ENCODE measurements at places on chromosomes 12 and 14.

- no peak for DNase-seq
Measured at GRCh38 chr12:49824895-49825294, 3.3 kb downstream of the NCKAP5L start.

DNA sequence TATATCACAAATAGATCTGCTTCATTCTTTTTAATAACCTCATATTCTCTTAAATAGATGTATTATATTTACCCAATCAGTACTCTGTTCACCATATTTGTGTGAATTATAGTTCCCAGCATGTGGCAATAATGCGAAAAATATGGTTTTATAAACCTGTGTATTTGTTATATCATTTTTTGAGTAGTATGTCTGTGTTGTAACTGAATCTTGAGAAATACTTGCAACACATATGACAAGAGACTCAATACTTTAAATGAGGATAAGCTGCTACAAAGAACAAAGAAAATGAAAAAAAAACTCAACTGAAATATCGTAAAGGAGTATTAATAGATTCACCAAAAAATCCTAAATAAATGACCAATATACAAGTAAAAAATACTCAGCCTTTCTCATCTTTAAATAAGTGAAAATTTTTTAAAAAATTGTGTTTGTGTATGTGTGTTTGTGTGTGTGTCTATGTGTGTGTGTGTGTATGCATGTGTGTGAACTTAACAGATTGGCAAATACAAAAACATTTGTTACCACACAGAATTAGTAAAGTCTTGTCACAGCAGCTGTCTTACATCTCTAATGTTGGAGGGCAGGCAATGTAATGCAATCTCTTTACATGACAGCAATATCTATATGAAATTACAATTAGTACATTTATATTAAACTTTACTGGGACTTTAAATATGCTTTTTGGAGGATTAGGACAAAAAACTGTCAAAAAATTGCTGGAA, 441.9 kb upstream of the MGAT4C start:
- no peak for DNase-seq

GRCh38 chr14:77804592-77804991, 4.7 kb downstream of the ADCK1 start:
- no peak for DNase-seq

- no peak for DNase-seq
Measured at GRCh38 chr14:105311838-105312237, 2.7 kb upstream of the PACS2 start.

- no peak for DNase-seq
Measured at GRCh38 chr12:113242560-113242959, 21.3 kb downstream of the TPCN1 start.

DNA sequence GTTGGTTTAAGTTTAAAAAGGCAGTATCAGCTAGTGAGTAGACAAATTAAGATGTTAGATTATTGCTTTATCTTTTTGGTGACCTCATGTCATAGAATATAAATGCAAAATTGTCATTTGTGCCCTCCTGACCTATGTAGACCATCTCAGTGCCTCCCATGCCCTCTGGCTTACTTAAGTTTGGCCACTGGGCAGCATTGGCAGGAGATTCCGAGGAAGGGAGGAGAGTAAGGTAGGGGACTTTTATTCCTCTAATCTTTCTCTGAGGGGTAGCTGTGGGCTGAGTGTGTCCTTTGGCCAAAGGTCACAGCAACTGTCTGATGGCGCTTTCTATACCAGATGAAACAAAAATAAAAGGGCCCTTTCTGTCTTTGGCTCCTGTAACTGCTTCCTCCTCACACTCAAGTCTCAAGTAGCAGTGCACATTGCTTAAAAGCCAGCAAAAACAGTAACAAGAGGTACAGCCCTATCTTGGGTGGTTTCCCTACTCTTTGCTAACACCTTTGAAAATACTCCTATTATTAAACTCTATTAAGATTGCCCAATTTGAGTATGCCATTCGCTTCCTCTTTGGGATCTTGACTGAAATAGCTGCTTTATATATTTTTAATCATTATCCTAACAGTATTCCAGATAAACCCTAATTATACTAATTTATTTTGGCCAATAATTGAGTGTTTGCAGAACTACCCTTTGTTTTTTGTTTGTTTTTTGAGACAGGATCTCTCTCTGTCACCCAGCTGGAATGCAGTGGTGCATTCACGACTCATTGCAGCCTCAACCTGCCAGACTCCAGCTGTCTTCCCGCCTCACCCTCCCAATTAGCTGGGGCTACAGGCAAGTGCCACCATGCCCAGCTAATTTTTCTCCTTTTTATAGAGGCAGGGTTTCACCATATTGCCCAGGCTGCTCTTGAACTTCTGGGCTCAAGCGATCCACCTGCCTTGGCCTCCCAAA, 56.5 kb upstream of the KCNH3 start:
- peak; percentile 58 for DNase-seq

DNA sequence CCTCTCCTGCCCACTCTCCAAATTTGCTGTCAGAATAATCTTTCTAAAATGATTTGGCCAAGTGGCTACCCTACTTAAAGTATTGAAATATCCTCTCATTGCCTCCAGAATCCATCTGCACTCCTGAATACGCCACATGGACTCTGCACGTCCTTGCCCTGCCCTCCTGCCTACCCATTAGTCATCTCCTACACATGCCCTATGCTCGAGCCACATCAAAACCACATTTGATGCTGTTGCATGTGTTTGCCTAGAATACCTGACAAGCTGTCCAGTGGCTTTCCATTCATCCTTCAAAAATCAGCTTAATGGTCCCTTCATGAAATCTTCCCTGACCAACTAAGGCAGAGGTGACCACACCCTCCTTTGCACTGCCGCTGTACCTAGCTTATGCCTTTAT, 17.0 kb downstream of the VCPKMT start:
- no peak for DNase-seq

- DNase-seq = no peak
Measured at GRCh38 chr12:112359290-112359689, 22.9 kb downstream of the HECTD4 start.

- no peak for DNase-seq
Measured at GRCh38 chr12:62694632-62695031, 228.0 kb downstream of the MON2 start.

DNA sequence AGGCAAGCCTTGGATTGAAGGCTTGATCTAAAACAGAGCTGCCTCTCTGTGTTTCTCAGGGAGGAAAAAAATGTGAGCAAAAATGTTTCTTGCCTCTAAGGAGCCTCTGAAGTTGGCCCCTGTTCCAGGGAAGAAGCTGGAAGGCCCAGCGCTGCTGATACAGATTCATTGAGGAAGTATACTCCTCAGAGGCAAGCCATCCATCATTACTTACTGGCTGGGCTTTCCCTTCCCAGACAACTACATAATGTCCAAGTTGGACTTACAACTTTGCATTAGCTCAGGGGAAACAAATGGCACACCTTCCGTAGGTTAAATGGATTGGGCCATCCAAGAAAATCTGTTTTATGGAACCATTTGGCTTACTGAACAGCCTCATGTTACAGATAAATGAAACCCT, 263.7 kb upstream of the SEL1L start:
- no peak for DNase-seq

GRCh38 chr12:123648401-123648800, 14.8 kb downstream of the GTF2H3 start:
- DNase-seq = no peak

- DNase-seq = no peak
Measured at GRCh38 chr12:117832459-117833457, 136.0 kb downstream of the KSR2 start.

GRCh38 chr12:20272161-20272560, 96.2 kb upstream of the PDE3A start:
- DNase-seq = no peak

GRCh38 chr12:59023861-59024424, 103.6 kb upstream of the LRIG3 start:
- no peak for DNase-seq

DNA sequence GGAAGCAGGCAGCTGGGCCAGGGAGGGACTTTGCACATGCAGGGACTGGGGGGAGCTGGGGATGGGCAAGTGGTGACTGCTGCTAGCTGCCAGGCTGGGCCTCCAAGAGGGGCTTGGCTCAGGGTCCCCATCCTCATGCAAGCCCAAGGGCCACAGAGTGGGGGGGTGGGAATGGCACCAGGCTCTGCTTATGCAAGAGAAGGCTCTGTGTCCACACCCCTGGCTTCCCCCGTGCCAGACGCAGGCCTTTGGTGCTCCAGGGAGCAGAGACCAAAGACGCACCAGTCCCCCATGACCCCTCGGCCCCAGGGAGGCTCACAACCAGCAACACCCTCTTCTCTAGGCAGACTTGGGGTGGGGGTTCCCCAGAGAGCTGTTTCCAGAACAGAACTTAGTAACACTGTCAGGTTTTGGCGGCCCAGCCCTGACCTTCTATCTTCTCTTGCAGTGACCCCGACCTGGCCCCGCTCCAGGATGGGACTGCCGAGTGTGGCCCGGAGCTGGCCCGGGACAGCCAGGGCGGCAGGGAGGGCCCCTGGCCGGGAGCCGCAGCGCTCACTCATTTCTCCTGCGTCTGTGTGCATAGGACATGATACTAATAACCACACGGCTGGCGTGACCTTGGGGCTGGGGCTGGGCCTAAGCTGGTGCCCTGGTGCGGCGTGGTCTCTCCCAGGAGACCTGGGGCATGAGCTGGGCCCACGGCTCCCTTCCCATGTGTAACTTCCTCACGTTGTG, 14.3 kb downstream of the XRCC3 start:
- DNase-seq = no peak

DNA sequence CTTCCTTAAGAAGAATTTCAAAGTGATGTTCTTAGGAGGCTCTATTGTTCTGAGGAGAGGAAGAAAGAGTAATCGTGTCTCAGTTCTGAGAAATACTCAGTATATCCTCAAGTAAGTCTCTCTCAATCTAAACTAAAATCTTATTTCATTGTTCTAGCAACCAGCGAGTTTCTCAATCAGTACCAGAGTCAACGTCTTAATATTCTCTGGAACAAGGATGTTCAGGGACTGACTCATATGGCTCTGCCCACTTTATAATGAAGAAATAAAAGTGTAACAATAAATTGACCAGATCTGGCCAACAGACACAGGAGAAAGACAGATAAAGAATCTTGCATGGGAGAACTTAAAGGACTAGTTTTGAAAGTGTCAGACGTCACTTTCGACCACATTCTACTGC, 469.8 kb upstream of the FLRT2 start:
- DNase-seq = no peak

DNA sequence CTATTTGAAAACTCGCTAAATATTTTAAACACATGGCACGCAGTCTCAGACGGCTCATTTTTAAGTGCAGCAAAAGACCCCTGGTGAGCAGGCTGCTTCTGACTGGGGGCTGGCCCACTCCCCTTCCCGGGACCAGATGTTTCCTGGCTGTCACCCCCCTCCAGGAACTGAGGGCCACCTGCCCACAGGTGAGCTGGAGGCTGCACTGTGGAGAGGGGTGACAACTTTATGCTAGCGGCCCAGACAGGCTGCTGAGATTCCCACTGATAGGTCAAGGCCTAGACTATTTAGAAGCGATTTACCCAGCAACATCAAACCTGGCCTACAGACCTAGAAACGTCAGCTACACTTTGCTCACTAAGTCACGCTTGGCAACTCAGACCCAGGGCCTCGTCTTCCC, 92.1 kb downstream of the BCL11B start:
- DNase-seq = no peak

- DNase-seq = no peak
Measured at GRCh38 chr12:5332551-5332950, 99.4 kb upstream of the NTF3 start.

DNA sequence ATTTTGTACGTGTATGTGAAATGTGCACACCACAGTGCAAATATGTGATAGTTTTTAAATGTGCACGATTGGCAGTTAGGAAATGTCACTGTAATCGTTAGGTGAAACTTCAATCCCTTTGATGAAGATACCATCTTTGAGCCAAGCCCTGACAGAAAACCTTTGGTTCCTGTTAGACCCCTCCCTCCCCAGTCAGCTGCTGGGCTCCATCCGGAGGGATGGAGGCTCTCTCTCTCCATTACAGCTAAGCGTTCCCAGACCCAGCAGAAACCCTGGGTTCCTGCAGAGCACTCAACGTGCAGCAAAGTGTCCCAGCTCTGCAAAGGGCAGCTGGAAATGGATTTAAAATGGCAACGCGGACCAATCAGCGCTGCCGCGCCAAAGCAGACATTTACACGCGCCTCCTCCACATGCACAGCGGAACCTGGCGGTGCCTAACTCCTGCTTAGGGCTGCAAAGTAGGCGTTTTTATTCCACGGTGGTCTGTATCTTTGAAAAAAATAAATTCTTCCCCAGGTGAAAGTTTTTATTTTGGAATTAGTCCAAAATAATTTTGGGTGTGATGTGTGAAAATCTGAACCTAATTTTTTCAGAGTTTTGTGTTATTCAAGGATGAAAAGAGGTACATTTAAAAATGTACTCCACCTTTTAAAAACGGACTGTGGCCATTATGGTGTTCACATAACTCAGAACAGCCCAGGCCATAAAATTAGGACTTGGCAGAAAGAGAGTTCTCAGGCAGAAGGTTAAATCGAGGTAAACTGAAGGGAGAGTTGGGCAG, 1.4 kb upstream of the HMGA2 start:
- DNase-seq = peak; percentile 4

GRCh38 chr14:64000749-64001148, 147.9 kb downstream of the SYNE2 start:
- DNase-seq = no peak

DNA sequence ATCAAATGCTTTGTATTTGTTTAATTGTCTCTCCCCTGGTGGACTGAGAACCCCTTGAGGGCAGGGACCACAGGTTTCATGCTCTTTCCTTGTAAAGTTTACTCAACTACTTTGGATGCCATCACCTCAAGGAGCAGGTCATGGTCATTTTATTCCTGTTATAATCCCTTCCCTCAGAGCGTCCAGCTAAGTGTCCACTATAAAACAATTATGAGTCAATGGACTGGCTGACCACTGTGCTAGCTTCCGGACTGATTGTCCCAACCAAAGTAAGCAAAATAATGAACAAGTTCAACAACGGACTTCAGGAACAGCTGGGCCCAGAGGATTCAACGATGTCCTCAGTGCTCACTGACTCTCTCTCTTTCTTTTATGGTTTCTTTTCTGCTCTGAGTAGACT, 18.2 kb downstream of the AK7 start:
- DNase-seq = no peak

DNA sequence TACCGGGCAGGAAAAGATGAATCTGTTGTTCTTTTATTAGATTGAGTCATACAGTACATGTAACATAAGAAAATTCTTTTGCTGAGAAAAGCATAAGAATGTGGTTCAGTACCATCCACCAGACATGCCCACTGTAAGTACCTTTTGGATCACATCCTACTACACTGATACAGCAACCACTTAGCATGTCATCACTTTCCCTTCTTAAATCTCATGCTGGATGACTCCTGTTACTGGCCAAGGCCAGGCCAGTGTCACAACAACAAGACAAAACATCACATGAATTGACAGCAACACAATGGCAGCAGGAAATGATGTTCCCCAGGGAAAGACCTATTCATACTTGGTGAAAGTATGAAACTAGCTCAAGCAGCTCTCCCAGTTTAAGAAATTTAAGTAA, 46.4 kb downstream of the STXBP6 start:
- no peak for DNase-seq

Data from MG63 (cell line).